ENCODE measurements at places on chromosomes 2 and 18.

DNA sequence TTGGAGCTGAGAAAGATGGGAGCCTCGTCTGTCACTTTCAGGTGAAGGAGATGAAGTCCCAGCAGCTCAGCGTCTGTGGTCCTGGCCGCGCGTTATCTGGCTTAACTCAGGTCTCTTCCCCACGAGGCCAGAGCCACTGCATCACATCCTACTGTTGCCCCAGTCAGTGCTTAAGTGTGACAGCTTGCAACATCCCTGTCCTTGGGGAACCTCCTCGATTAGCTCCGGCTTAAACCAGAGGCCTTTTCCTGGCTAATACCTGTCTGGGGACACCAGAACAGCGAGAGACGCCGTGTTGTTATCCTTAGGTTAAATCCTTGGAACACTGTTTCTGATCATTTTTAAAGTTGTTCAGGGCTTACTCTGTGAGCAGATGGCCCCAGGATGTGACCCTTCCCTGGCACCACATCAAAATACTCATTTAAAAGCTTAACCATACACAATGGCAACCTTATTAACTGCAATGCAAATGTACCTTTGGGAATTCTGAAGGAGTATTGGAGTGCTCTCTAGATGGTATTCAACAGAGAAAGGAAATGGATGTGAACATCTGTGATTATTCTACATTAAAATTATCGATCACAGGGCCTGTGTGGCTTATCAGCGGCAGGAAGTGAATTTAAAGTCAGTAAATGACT is 61.2 kb upstream of the SPP2 start:
- no peak for DNase-seq

- no peak for DNase-seq
Measured at GRCh38 chr18:13406736-13407135, 188.2 kb downstream of the LDLRAD4 start.

- peak; percentile 94 for DNase-seq
Measured at GRCh38 chr2:171522052-171522787, at the start of gene CYBRD1. CYBRD1 (plus strand) TSS chr2:171522474; CDS start chr2:171522546, 72 bp downstream.

DNA sequence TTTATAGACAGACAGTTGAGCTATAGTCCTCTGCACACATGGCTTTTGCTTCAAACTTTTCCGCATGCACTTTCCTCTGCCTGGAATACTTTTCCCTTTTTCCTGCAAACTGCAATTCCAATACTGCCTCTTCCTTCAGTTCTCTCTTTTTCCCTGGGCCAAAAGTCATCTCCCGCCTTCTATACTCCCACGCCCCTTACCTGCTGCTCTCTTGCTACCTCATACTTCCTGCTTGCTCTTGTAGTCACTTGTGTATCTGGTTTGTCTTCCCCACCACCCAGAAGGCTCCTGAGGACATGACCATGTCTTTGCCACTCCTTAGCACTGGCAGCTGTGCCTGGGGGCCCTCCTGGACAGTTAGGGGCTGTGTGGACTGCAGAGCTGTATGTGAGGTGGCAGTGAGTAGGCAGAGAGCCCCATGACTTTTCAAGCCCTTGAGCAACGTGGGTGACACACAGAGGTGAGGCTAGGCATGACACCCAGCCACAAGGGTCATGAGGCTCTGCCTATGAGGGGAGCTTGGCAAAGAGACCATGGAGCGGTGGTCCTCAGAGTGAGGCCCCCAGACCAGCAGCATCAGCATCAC is 23.2 kb downstream of the SPEG start:
- DNase-seq = peak; percentile 63

GRCh38 chr2:143779021-143779420 is 649.8 kb downstream of the ARHGAP15 start:
- no peak for DNase-seq

- DNase-seq = no peak
Measured at GRCh38 chr2:139514951-139515350, 734.8 kb upstream of the NXPH2 start.

- no peak for DNase-seq
Measured at GRCh38 chr2:134536296-134536695, 182.5 kb downstream of the TMEM163 start.

DNA sequence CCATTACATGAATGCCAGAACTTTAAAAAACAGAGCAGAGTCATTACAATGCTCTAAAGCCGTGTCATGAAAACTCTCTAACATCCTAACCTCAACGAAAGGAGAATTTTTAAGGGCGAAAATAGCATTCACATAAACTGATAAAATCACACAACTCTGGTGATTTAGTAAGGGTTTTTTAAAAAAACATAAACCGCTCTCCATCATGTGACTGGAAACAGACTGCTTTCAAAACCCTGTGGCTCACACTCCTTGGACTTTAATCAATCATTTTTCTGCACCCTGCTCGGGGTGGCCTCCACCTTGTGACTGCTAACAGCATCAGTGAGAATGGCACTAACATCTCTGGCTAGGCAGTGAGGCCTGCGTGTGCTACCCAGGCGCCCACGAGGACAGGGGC is 12.1 kb downstream of the DOCK10 start:
- DNase-seq = peak; percentile 62

- DNase-seq = no peak
Measured at GRCh38 chr2:12419803-12420202, 296.9 kb upstream of the TRIB2 start.

DNA sequence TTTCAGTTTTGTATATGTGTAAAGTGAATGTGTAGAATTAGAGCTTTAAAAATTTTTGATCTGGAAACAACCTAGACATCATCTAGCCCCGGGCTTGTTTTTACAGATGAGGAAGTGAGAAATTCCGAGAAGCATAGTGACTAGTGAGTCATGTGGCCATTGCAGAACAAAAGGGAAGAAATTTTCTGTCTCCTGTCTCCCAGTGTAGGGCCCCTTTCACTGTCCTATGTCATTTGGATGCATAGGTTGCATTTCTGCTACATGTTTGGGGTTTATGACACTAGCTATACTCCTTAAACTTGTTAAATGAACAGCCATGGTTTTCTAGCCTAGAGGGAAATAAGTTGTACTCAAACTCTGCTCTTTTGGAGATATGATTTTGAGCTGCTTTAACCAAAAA is 84.6 kb downstream of the PLCL1 start:
- DNase-seq = peak; percentile 74

- no peak for DNase-seq
Measured at GRCh38 chr18:73962256-73962655, 185.4 kb downstream of the FBXO15 start.

DNA sequence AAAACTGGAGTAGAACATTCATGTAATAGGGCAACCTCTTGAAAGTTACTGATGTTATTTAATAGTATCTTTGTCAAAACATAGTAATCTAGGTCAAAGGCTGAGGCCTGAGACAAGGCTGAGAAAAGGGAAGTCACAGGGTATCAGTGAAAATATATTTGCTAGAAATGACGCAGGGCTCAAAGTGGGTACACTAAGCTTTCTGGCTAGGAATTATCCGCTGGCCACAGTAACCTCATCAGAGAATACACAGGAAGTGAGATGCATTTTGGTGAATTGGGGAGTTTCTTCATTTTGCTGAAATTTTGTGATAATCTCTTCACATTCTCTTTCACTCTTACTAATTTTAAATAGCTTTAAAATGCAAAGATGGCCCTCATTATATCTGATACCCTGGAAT is 206.8 kb downstream of the OTX1 start:
- DNase-seq = peak; percentile 54

DNA sequence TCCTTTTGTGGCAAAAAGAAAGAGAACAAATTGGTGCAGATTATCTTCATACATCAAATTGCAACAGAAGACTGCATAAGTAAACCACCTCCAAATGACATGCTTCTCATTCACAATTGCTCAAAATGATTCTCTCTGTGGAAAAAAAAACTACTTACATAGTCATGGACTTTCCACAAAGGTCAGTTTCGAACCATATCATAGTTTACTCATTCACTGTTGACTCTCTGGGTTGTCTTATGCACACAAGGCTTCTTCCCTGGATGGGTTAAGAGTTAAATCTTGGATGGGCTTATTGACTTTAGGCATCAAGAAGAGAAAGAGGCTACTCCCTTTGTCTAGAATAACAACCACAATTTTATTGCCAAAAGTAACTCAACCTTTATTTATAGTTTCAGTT is 91.3 kb upstream of the RAB27B start:
- DNase-seq = no peak

DNA sequence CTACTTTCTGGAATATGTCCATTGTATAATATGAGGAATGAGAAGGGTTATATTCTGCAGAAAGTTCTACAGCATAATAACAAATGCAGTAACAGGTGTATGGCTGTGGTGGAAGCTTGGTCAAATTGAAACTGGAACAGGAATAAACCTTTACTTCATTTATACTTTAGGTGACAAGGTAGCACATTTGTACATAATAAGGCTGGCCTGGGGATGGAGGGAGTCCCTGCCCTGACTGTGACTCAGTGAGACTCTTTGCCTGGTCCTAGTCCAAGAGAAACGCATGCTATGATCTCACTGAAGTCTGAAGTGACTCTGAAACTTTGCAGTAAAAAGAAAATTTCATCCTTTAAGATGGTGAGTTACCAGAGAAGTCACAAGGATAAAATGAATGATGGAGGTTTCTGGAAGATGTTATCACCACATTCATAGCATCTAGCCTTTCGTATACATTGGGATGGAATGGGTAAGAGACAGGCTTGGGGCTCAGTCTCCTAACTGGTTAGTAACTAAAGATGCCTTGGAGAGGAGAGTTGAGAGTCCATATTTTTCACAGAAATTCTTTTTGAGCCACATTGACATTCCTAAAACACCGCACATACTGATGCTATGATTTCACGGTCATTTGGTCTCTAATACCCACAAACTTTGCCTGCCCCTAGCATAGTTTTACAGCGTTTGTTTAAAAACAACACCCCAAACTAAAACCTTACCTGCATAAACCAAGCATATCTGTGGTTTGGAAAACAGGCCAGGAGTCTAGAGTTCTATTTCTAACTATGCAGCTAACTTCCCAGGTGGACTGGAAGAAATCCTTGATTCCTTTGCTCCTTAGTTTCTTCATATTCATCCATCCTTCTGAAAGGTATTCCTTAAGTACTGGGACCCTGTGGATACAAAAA is 42.4 kb upstream of the NABP1 start:
- DNase-seq = no peak

DNA sequence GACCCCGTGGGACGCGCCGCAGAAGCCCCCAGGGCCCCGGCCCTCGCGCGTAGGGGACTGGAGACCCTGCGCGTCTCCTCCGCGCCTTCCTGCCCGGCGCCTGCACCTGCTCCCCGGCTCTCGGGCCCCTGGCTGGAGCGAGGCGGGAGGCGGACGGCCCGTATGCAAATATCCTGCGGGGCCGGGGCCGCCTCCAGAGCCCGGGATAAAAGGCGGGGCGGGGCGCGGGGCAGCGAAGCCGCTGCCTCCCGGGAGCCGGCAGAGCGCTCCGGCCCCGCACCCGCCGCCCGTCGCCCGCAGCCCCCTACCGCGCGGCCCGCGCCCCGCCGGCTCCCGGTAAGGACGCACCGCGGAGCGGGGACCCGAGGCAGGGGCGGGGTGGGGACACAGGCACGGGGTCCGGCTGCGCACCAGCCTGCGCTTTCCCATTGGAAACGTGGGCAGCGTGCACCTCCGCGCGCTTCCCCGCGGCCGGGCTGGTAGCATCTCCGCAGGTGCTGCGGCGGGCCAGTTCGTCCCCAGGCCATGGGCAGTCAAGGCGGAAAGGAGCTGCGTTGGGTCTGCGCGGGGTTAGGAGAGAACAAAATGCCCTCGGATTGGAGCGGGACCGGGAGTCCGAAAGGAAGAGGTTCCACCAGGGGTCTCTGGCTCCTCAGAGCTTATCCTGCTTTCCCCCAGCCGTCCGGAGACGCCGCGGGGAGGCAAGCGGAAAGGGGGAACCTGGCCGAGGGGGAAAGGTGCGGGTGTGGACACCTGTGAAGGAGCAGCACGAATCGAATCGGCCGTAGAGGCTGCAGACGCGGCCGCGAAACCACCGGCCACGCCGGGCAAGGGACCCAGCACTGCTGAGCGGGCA is at the start of gene ATP6V1C2:
Gene ATP6V1C2, plus strand, starts transcription at position 235 of the 856 bp plus-strand sequence. CDS start 1,220 bp downstream, outside the sequence.
- DNase-seq = peak; percentile 21

DNA sequence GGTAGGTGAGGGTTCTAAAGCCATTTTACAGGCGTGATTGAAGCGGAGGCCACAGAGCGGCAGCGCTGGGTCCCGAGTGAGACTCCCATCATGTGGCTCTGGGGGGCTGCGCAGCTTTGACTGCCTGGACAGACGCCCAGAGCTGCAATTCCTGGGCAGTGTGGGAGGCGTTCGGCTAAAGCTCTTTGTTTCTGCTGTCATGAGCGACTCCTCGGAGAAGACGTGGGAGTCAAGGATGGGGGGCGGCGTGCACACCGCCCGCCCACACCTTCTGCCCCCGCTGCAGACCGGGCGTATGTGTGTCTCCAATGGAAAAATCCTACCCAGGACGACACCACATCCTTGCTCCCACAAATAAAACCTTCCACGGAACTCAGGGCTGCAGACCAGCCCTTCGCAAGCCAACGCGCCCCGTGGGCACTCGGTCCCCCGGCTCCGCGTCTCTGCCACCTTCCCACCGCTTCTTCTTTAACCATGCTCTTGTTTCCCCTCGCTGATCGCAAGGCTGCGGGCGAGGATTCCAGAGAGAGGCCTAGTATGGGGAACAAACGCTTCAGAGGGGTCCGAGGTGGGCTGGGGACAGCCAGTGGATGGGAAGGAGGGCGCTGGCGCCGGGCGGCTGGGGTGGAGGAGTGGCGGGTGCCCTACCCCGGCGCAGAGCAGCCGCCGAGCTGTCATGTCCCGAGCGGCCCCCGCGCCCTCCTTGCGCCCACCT is 680 bp upstream of the LBH start:
- peak; percentile 51 for DNase-seq

- DNase-seq = no peak
Measured at GRCh38 chr2:70115646-70116442, 28.6 kb downstream of the PCBP1 start.

DNA sequence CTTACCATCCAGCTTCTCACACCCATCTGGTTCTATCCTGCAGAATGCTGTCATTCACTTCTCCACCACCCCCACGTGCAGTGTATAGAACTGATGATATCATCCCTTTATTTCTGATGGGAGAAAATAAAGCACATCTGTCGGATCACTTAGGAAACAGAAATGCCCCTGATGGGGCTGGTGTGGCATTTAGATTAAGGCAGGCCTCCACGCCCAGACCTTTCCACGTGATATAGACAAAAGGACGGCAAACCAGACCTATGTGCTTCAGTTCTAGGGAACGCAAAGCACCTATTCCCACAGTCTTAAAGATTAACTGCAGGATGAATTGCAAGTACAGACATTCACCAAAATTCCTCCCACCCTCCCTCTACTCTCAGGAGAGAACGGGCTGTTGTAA is 27.6 kb upstream of the CABLES1 start:
- DNase-seq = no peak

DNA sequence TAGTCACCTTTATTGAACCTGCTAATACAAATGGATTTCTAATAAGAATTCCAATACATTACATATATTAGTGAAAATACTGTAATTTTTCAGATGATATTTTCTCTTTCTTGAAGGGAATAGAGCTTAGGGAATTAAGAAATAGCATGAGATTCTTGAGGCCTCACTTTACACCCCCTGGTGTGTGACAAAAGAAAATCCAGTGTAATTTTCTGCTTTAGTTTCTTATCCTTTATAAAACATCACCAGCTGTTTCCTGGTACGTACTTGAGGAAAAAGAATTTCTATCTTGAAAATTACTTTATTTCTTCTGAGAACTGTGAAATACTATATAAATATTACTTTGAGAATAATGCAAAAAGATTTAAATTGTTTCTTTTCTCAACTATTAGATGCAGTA is 71.6 kb downstream of the CLIP4 start:
- no peak for DNase-seq
